Spinal cord (tissue), 10 donors: ENCODE measurements at places on chromosomes 12 and 14. TPM values are rescaled to one million over a fixed set of nuclear protein-coding genes. Genes with fewer than 3 reads are reported as not detected.

The KCNH3 gene
- total RNA-seq = 2.1 TPM

The ST8SIA1 gene
- 16.4 TPM for total RNA-seq

The ANKRD33 gene
- 0.17 TPM for total RNA-seq

The DNAI7 gene
- 9.8 TPM for total RNA-seq

The ABCC9 gene
- total RNA-seq = 41.8 TPM

The AHNAK2 gene
- total RNA-seq = 102 TPM

The HVCN1 gene
- 21.9 TPM for total RNA-seq

The HOXC11 gene
- 1.5 TPM for total RNA-seq

The HEBP1 gene
- total RNA-seq = 17.1 TPM

The TAS2R8 gene
- total RNA-seq = 0.89 TPM

The TSHR gene
- 3.7 TPM for total RNA-seq

The RNF212B gene
- not detected for total RNA-seq

The GDF11 gene
- total RNA-seq = 9.6 TPM

The RHEBL1 gene
- 1.5 TPM for total RNA-seq
